ENCODE measurements at places on chromosomes 12 and 14.

GRCh38 chr12:23093488-23093887 is 468.5 kb downstream of the ETNK1 start:
- DNase-seq, result no peak

DNA sequence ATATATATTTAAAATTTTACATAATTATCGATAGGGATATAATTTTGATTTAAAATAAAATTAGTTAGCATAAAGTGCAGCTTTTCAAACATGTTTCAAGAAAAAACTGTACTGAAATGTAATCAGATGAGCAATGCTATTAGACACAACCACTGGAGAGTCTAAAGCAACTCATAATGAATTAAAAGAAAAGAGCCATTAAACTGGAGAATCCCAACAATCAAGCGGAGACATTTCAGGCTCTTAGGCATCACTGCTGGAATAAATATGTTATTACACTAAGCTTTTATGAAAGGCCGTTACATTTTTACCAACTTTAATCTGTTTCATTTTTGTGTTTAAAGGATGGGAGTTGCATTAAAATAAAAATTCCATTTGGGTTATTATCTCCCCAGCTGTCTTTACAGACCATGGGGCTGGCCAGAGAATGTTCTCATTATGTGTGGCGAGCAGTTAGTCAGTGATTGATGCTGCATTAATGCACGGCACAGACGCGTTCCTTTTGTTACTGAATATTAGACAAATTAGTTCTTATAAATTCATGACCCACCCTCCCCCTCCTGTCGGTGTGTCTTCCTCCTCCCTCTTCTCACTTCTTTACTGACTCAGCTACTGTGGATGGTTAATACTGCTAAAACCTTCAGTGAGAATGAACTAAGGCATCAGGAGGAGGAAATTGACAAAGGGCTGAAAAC is 156.8 kb downstream of the PDZRN4 start:
- DNase-seq, result no peak

GRCh38 chr12:5520037-5520436 is 88.1 kb downstream of the NTF3 start:
- DNase-seq, result no peak

GRCh38 chr12:120237360-120238171 is 28.0 kb downstream of the PXN start:
- DNase-seq, result peak; percentile 72

- DNase-seq, result no peak
Measured at GRCh38 chr14:82390586-82390985, 856.9 kb upstream of the SEL1L start.

DNA sequence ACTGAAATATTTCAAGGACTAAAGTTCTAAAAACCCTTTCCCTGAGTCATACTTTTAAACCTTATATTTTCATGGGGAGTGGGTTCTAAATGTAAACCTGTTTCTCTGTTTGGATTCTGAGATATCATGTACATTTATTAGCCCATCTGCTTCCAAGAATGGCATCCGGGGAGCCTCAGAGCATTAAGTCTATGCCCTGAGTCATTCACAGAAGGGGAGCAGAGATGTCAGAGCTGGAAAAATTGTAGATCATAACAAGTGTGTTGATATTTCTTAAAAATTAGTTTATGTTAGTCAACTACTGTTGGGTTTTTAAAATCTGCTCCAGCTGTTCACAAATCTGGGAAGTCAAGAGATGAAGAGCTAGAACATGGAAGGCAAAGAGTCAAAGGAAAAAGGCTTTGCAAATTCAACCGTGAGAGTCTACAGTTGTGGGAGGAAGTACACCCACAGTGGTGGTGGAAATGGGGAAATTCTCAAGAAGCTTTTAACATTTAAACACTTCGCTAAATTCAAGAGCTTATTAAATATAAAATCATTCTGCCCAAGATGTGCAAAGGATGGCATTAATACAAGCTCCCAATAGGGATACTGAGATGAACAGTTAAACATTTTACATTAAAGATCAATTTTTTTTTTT is 70.5 kb upstream of the FLRT2 start:
- DNase-seq, result no peak

GRCh38 chr12:77256956-77257355 is 191.6 kb upstream of the E2F7 start:
- no peak for DNase-seq

GRCh38 chr14:86892152-86892956 is 1100.6 kb downstream of the GALC start:
- DNase-seq, result no peak

GRCh38 chr12:80056232-80056631 is 43.1 kb upstream of the OTOGL start:
- DNase-seq, result no peak

DNA sequence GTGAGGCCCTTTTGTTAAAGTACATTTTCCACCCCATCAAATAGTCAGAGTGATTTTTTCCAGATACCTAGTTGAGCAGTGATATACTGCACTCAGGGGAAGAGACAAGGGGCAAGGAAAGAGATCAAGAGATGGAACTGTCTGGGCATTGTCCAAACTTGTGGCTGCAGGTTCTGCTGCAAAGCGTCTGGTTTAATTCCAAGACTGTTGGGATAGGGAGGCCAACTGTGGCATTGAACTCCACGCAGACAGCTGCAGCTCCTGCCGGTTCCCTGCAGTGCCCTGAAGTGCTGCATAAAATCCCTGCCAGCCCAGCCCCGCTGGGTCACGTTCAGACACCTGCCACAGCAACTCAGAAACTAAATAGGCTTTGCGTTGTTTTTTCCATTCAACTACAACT is 30.5 kb downstream of the RPH3A start:
- DNase-seq, result no peak

DNA sequence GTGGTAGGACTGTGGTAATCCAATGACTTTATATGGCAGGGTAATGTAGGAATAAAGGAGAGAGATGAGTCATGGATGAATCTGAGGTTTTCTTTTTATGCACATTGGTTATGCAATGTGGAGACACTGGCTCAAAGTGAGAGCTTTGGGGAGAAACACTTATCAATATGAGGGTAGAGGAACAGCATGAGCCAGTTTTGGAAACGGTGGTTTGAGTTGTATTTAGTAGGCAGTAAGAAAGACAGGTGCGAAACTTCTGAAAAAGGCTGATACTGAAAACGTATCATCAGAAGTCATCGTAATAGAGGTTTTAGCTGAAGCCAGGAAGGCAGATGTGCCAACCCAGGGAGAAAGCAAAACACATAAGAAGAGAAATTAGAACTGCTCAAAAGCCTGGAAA is 854.8 kb upstream of the SEL1L start:
- no peak for DNase-seq

GRCh38 chr14:94582851-94583250 is 1.6 kb downstream of the SERPINA5 start:
- DNase-seq, result no peak

DNA sequence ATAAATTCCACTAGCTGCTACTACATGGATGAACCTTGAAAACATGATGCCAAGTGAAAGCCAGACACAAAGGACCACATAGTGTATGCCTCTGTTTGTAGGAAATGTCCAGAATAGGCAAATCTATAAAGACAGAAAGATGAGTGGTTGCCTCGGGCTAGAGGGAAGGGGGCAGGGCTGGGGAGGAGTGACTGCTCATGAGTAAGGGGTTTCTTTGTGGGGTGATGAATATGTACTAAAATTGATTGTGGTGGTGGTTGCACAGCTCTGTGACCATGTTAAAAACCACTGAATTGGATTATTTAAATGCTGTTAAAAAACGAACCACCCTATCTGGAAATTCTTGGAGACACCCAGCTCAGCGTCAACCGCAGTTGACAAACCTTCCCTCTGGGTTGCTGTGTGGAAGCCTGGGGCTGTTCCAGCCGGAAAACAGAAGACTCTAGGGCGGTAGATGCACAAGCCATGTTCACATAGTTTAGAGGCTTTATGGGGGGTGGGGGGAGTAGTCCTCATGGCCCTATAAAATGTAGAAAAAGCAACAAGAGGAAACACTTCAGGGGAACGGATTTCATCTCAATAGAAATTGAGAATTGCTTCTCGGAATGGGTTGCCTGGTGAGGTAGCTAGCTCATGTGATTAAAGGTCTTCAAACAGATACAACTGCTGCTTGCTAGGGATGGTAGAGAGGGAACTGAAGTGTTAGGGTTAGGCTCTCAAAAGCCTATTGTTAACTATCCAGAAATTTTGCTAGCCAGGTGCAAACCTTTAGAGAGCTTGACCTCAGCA is 29.4 kb downstream of the RIN3 start:
- DNase-seq, result no peak

- DNase-seq, result no peak
Measured at GRCh38 chr12:6765634-6766581, at the start of gene PTMS. TSS of gene PTMS (plus strand) at chr12:6766363. CDS start at chr12:6766706, 343 bp downstream.

DNA sequence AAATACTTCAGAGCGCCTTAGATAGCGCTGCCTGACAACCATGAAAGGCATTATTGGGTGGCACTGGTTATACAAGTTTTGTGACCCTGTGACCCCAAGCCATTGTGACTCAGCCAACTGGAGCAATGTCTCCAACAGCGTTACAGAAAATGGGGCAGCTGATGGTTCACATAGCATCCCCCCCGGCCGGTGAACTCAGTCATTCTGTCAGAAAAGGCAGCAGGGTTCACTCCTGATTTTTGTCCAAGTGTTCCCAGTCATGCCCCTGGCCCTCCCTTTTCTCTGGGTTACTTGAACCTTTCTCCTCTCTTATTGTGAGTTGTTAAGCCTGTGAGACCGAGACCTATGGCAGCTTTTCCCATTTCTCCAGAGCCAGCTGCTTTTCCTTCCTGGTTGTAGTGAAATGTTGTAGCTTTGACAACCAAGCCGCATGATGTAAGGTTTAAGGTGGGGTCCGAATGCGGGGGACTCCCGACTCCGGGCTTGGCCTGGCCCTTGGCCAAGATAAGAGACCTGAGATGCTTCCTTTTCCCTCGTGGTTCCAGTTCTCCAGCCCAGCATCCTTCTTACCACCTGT is 22.0 kb downstream of the CD9 start:
- no peak for DNase-seq

- DNase-seq, result no peak
Measured at GRCh38 chr12:14435627-14436026, 70.1 kb downstream of the ATF7IP start.

- no peak for DNase-seq
Measured at GRCh38 chr12:127998988-127999387, 268.0 kb upstream of the TMEM132C start.

DNA sequence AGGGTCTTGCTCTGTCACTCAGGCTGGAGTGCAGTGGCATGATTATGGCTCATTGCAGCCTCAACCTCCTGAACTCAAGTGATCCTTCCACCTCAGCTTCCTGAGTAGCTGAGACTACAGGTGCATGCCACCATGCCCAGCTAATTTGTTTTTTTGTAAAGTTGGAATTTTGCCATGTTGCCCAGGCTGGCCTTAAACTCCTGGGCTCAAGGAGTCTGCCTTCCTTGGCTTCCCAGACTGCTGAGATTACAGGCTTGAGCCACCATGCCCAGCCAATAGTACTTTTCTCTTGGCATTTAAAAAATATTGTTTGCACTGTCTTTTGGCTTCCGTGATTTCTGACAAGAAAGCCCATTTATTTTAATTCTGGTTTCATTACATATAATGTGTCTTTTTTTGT is 61.3 kb downstream of the DIP2B start:
- no peak for DNase-seq

- no peak for DNase-seq
Measured at GRCh38 chr14:78586681-78587080, 416.5 kb downstream of the NRXN3 start.

GRCh38 chr12:13992585-13992984 is 11.2 kb upstream of the GRIN2B start:
- DNase-seq, result no peak

GRCh38 chr12:26297396-26298070 is 102.2 kb downstream of the SSPN start:
- DNase-seq, result no peak

DNA sequence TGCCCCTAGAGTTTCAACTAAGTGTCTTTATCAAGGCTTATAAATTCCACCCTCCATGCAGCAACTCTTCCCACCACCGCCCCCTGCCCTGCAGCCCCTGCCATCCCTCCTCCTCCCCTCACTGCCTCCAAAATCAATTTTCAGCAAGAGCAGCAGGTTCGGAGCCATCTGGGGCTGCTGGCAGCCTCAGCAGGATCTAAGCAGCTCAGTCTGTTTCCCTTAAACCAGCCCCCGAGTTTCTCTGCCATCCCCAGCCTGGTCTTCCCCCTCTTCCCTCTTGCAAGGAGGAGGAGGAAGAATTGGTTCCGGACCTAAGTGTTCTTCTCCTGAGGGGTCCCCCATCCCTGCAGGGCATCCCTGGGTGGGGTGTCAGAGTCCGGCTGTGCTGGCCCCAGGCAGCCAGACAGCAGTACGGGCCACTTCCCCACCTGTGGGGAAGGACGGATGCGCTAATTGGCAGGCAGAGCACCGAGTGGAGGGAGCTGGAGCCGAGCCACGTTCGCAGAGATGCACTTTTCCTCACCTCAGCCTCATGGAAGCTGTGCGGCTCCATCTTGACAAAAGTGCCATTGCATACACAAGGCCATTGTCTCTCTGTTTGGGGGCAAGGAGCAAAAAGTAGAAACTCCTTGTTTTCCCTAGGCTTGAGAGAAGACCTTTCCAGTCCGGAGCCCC is 189.3 kb downstream of the KCNA5 start:
- no peak for DNase-seq

- DNase-seq, result no peak
Measured at GRCh38 chr12:51910168-51910567, 2.9 kb downstream of the ACVRL1 start.

DNA sequence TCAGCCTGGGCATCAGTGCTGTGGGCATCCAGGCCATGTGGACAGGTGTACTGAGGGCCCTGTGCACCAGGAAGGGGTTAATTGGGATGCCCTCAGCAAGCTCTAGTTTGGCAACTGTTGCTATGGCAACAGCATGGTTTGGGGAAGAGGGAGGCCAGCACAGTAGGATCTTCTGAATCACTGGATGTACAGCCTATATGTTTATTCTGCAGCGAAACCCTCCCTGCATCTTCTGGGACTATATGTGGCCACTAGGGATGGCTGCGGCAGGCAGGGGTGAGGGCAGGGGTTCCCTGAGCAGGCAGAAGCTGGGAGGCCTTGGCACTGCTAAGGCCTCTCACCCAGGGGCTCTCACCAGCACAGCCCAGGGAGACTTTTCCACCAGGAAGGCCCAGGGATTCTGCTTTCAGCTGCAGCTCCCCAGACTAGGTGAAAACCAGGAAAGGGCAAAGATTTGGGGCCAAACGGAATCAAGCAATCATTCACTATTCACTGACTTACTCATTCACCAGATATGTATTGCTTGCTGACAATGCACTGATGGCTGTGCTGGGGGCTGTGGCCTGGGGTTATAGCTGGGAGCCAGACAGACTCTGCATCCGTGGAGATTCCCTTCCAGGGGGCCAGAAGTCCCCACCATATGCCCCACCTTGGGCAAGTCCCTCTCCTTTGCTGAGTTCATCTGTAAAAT is 42.8 kb downstream of the IRF2BPL start:
- no peak for DNase-seq

DNA sequence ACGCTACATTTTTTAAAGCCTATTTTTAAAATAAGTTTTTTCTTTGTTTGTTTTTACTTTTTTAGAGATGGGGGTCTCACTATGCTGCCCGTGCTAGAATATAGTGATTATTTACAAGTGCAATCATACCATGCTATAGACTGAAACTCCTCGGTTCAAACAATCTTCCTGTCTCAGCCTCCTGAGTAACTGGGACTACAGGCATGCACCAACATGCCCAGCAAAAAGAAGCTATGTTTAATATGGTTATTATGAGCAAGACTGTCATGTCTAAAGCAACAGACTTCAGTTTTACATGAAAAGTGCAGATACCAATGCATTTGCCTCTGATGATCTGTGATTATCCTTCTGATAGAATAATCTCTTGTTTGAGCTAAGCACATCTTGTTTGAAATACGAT is 45.6 kb upstream of the SGPP1 start:
- no peak for DNase-seq
